ENCODE measurements at places on chromosomes 4 and X.

DNA sequence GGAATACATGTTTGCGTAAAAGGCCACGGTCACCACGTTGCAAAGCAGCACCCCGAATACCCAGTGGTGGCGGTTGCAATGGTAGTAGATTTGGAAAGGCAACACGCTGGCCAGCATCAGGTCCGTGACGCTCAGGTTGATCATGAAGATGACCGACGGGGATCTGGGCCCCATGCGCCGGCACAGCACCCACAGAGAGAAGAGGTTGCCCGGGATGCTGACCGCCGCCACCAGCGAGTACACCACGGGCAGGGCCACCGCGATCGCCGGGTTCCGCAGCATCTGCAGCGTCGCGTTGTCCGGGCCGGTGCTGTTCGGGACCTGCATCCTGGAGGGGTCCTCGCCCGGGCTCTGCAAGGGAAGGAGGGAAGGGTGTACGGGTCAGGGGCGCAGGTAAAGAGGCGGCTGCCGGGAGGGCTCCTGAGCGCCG lies 13.5 kb upstream of the ASMTL start:
- no peak for DNase-seq

GRCh38 chr4:122450847-122451246 lies 5.7 kb downstream of the IL2 start:
- no peak for DNase-seq

DNA sequence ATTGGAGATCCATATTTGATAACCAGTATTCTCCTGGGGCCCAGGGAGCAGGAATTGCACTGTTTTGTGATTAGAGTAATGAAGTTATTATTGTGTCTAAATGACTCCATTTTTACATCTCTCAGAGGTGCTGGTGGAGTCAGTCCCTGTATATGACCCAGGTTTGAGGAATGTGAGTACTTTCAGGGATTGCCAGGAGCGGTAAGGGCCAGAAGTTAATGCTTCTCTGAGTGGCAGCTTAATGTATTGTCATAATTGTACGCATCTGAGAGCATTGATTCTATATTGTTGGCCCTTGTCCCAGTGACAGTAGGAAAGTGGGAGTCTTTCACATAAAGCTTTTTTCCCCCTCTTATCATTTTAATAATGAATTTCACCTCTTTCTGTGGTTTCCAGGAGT lies 146.2 kb downstream of the GATB start:
- no peak for DNase-seq

- no peak for DNase-seq
Measured at GRCh38 chr4:61933527-61933926, 733.4 kb downstream of the ADGRL3 start.

All from omental fat pad (tissue), 4 donors.